Esophagus mucosa (tissue), 1 donor: ENCODE measurements at places on chromosomes 7 and 10. TPM values are rescaled to one million over a fixed set of nuclear protein-coding genes. Genes with fewer than 3 reads are reported as not detected.

DNA sequence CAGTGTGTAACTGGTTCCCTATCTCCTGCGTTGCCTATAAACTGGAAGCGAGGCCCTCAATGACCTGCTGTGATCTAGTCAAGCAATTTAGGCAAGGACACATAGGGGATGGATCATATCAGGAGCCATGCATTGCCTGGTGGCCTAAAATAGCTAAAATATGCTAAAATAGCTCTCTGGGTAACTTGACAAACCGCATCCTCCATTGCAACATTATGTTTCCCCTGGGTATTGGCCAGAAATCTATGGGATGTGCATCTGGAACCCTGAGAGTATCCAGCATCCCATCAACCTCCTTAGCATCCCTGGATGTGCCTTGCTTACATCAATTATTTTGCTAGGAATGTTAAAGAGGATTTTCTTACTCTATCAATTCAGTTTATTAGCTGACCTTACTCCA, 91.7 kb upstream of the ADCY1 start:
- ATAC-seq = no peak

GRCh38 chr7:20793694-20794394, 7.2 kb upstream of the SP8 start:
- no peak for ATAC-seq

DNA sequence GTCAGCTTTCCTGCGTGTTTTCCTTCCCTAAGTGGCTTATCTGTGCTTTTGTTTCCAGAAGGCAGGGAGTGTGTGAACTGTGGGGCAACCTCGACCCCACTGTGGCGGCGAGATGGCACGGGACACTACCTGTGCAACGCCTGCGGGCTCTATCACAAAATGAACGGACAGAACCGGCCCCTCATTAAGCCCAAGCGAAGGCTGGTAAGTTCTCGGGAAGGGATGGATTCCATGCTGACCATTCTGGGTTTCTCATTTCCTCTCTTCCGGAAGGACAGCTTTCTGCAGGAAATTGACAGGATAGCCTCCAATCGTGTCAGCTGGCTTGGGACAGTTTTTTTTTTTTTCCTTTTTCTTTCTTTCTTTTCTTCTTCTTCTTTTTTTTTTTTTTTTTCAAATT, 9.4 kb downstream of the GATA3 start:
- ATAC-seq = no peak

GRCh38 chr7:155452505-155453295, 5.2 kb upstream of the EN2 start:
- no peak for ATAC-seq

DNA sequence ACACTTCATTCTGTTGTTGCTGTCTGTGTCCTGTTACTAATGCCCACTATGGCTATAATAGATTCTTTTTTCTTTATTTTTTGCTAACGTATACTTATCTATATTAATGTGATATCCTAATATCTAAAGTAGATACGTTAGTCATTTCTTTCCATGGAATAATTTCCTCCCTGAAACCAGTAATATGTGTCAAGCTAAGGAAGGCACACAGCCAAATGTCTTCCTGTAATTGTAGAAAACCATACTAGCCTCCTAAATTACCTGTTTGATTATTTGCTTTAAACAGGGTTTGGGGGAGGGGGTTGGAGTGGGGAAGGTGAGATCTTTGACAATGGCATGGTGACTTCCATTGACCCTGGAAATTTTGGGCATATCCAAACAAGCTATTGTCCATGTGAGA, 56.4 kb downstream of the THNSL1 start:
- ATAC-seq = no peak

DNA sequence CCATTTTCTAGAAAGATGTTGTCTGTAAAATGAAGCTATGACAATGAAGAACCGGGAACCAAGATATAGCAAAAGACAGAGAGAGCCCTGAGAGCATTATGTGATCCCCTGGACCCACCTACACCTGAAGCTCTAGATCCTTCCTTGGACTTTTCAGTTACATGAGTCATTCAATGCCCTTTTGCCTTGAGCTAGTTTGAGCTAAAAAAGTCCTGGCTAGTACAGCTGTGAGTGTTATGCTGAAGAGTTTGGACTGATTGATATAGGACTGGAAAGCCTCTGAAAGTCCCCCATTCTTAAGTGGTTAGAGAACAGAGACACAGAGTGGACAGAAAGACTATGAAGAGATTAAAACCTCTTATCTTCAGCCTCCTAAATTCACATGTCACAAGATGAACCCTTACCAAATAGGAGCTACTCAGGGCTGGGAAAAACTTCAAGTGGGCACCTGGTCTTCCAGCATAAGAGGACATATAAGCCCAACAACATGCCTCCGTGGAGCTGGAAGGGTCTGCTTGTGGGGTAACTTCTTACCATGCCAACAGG, 386.8 kb upstream of the NFE2L3 start:
- no peak for ATAC-seq

DNA sequence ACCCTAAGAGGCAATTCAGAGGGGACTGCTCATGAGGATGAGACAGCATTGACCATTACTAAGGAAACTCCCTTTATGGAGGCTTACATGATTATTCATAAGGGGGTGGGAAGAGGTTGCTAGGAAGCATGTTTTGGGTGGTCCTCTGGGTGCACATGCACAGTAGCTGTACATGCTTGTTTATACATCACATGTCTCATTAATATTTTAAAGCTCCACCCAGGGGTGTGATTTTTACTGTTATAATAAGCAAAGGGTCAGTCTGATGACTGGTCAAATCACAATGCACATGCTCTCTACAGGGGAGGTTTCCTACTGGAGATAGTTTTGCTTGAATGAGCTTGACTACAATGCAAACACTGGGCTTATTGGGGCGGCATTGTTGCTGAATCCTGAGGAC, 23.8 kb upstream of the PPP1R9A start:
- no peak for ATAC-seq

GRCh38 chr10:100510533-100511308, 8.9 kb downstream of the SEC31B start:
- peak; percentile 49 for ATAC-seq

The SPDYE1 gene
- total RNA-seq = not detected

The AEBP1 gene
- 6.7 TPM for total RNA-seq

The DDC gene
- not detected for total RNA-seq

The DENND2A gene
- total RNA-seq = 1.0 TPM

The JCAD gene
- 2.3 TPM for total RNA-seq

The LIPM gene
- not detected for total RNA-seq

The PMS2 gene
- 9.5 TPM for total RNA-seq

The FIGNL1 gene
- 15.9 TPM for total RNA-seq
